ENCODE measurements at places on chromosomes 7 and 10. TPM values are rescaled to one million over a fixed set of nuclear protein-coding genes. Genes with fewer than 3 reads are reported as not detected.

The SPDYE16 gene
- 1.5 TPM for total RNA-seq

The CDNF gene
- 2.0 TPM for total RNA-seq

The GPR141 gene
- not detected for total RNA-seq

The AGR2 gene
- total RNA-seq: not detected

The ENTPD1 gene
- total RNA-seq: 16.2 TPM

The CACNB2 gene
- 0.16 TPM for total RNA-seq

The CPA4 gene
- total RNA-seq: not detected

The GNAT3 gene
- not detected for total RNA-seq

The MSMB gene
- total RNA-seq: not detected

The SYNPO2L gene
- total RNA-seq: not detected

The ANXA8L1 gene
- not detected for total RNA-seq

The PAPOLB gene
- total RNA-seq: 0.68 TPM

Measured in subcutaneous adipose tissue (tissue), 4 donors.